Left ventricle myocardium superior (tissue), 1 donor: ENCODE measurements at places on chromosomes 16 and 17. TPM values are rescaled to one million over a fixed set of nuclear protein-coding genes. Genes with fewer than 3 reads are reported as not detected.

The GLG1 gene
- total RNA-seq = 80.0 TPM

The MATCAP1 gene
- total RNA-seq = 12.4 TPM

The TBL3 gene
- total RNA-seq = 24.4 TPM

The KRT24 gene
- total RNA-seq = not detected

The FBXW10 gene
- total RNA-seq = not detected

The KRTAP1-1 gene
- not detected for total RNA-seq

The PLA2G15 gene
- 33.8 TPM for total RNA-seq

The AGRP gene
- not detected for total RNA-seq

- DNase-seq = no peak
These were observed 20.0 kb downstream of the HS3ST3B1 start for GRCh38 chr17:14320734-14321475.

GRCh38 chr17:51132964-51133319 lies 12.3 kb upstream of the SPAG9 start:
- DNase-seq = no peak

- DNase-seq = peak; percentile 74
These were observed 137.4 kb upstream of the COX10 start for GRCh38 chr17:13931800-13932460.

- DNase-seq = peak; percentile 69
These were observed 37.7 kb downstream of the BAHCC1 start for GRCh38 chr17:81432941-81433340.

DNA sequence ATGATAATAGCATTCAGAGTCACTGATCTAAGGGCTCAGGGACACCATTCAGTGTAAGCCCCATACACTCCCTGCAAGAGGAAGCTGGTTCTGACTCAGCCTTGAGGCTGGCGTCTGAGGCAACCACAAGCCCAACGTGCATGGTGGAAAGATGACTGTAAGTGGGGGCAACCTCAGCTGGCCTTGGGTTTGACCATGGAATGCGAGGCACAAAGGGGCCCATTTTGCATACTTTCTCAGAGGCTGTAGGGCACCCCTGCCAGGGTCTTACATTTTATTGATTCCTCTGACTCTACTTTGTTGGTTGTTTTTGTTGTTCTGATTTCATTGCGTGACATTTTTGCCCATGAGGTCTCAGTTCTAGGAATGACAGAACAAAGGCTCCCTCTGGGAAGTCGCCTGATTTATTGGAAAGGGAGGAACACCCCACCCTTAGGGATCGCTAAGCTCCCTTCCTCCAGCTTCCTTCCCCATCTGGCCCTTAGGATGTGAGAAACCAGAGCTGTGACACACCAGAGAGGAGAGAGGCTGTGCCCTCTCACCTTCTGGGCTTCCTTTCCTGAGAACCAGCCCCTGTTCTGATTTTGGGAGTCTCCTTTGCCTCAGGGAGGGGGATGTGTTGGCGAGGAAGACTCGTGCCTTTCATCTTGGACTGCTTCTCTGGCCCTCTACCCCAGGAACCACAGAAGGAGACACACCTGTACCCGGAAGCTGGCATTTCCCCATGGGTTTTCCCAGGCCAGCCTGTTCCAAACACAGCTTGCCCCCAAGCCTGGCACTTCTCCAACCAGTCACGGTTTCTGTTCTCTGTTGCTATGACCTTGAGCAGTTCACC lies 5.6 kb upstream of the CIITA start:
- peak; percentile 39 for DNase-seq

DNA sequence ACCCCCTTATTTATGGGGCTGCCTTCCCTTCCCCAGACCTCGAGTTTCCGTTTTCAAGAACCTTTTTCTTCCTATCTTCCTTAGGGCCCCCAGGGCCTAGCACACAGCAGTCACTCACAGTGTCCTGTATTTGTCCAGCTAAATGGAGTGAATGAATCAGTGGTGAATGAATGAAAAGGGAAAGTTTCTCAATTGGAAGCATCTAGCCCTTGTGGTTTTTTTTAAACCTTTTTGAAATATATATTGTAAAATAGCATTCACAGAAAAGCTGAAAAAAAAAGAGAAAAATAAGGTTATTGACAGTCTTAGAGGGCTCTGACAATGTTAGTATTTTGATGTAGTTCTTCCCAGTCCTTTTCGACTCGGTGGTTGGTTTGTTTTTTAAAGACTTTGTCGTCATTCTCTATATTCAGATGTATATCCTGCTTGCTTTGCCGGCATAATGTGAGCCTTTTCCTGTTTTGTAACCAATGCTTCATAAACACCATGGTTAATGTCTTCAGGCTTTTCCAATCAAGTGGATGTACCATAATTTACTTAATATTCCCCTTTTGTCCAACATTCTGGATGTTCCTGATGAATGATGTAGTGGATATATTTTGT lies 45.3 kb downstream of the RAI1 start:
- no peak for DNase-seq

- peak; percentile 43 for DNase-seq
These were observed at the start of gene SHISA6 for GRCh38 chr17:11240841-11241610. SHISA6 (plus strand) TSS chr17:11241213.

GRCh38 chr16:62254372-62254771 lies 218.1 kb upstream of the CDH8 start:
- no peak for DNase-seq

- peak; percentile 40 for DNase-seq
These were observed 5.9 kb upstream of the XYLT1 start for GRCh38 chr16:17476414-17477259.

GRCh38 chr16:86994651-86995171 lies 322.5 kb downstream of the C16orf95 start:
- DNase-seq = peak; percentile 68

- DNase-seq = no peak
These were observed 30.8 kb downstream of the MPRIP start for GRCh38 chr17:17073030-17073564.

GRCh38 chr17:78063489-78063888 lies 65.1 kb downstream of the TMC6 start:
- DNase-seq = no peak

DNA sequence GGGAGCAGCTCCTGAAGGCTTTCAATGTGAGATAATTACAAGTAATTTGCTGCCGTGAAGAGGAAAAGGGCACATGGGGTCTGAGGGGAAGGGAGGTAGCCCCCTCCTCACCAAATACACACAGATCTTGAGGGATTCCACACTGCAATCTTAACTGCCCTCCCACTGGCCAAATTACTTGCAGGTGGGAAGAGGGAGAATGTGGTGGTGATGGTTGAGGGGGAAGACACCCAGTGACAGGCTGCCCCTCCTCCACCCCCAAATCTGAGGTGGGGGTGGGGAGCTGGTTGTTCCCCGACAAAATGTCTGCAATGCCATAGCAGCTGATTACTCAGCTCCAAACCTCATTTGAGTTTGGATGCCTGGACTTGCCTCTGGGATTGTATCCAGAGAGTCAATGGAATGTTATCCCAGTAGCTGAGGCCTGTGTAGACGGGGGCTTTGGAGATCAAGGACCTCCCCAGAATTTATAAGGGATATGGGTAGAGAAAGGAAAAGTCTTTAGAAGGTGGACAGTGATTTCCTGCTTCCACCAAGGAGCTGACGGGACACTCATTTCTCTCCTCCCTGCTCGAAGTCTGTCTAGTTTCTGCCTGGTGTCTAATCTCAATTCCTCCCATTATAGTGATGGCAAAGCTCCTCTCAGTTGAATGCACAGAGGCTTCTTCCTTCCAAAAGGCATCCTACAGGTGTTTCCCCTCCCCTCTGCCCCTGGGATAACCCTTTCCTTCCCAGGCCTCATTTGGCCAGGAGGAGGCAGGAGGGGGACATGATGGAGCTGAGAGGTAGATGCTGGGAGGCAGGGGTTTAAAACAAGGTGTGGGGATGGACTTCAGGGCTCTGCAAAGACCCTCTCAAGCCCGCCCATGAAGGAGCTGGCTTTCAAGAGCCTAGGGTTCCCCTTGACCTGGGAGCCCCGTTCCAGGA lies 8.7 kb downstream of the DLX4 start:
- DNase-seq = no peak
